ENCODE measurements at places on chromosomes 6 and 20.

DNA sequence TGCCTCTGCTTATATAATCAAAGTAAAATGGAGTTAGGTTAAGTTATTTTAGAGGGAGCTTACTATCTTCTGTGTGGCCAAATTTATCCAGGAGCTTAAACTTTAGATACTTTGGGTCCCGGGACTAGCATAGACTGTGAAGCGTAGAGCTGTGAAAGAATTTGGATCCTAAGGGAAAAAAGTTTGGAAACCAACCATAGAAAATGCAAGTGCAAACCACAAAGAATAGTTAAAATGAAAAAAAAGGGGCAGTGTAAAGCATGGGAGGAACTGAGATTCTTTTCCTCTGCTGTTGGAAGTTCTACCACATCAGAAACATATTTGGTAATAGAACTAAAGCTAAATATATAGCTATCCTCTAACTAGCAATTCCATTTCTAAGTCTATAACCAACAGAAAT is 232.2 kb upstream of the FLRT3 start:
- DNase-seq, result no peak

- no peak for DNase-seq
Observed at GRCh38 chr6:135837735-135838449, 13.6 kb upstream of the PDE7B start.

- no peak for DNase-seq
Observed at GRCh38 chr20:45419188-45420091, 3.5 kb downstream of the PIGT start.

- DNase-seq, result no peak
Observed at GRCh38 chr20:19975901-19976300, 41.3 kb upstream of the NAA20 start.

GRCh38 chr6:56756791-56757587 is 114.3 kb upstream of the DST start:
- no peak for DNase-seq

DNA sequence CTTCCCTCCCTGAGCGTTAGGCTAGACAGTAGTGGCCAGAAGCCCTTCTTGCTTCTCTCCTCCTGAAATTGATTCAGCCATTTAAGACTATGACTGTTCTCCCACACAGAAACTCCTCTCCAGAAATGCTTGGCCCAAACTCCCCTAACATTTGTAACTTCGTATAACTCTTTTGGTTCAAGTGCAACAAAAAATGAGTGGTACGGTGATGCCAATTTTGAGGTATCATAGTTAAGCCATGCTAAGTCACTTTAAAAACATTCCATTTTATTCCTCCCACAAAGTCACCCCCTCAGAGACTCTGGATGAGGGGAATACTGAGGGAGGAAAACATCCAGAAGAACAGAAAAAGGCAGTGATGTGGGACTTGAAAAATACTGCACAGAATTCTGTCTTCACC is 21.1 kb upstream of the ROS1 start:
- DNase-seq, result no peak

DNA sequence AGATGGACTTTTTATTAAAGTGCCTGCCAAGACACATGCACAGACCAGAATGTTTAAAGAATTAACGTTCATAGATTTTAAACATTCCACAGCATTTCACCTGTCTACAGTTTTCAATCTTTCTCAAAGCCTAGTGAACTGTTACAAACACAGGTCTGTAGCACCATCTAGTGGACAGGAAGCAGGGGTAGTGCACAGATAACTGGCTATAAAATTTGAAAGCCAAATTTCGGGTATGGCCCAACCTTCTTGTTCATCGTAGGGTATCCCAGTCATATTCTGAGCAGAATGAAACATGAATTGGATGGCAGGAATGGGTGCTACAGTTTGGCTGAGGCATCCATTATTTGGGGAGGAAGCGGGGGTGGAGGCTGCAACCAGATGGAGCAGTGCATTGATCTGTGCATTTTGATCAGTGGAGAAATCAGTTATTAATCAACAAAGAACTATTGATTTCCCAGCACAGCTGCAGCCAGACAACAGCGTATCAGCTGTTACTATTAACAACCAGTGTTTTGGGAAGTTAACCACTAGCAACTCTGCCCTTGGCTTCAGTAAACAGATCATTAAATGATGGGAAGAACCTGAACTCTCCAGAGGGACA is 56.1 kb upstream of the B3GAT2 start:
- no peak for DNase-seq

DNA sequence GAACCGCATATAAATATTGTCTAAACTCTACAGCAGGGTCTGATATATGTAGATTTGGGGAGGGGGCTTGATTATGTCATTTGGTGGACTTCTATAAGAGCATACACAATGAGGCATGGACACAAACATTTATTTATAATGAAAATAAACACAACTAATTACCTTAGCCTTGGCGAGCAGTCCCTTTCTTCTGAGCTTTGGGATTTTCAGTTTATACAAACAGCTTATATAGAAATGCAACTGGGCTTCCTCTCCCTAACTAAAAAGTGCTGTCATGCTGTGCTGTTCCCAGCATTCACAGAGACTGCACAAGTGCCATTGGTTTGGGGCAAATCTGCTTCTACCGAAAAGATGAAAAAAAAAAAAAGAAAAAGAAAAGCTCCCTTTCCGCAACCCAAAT is 69.9 kb downstream of the AKAP12 start:
- no peak for DNase-seq

- no peak for DNase-seq
Observed at GRCh38 chr6:159640322-159640721, 52.7 kb downstream of the SOD2 start.

DNA sequence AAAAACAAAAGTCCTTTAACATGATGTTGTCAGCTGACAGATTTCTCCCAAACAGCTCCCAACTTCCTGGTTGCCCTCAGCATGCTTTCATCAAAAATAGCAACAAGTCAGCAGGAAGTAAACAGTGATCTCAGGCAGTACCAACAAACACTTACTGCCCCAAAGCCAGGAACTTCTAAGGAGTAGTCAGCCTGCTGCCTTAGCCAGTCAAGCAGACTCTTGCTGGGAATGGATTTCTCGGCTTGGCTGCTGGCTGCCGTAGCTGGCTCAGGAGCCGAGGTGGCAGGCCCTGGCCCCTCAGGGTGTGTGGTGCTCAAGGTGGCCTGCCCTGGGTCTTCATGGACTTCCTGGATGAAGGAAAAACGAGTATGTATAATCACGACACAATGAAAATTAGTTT is 46.6 kb upstream of the EMILIN3 start:
- DNase-seq, result no peak
